ENCODE measurements at places on chromosomes 2 and 18. TPM values are rescaled to one million over a fixed set of nuclear protein-coding genes. Genes with fewer than 3 reads are reported as not detected.

The RPIA gene
- total RNA-seq, result 14.0 TPM

- DNase-seq, result peak; percentile 72
Measured at GRCh38 chr2:143558665-143559064, 429.4 kb downstream of the ARHGAP15 start.

DNA sequence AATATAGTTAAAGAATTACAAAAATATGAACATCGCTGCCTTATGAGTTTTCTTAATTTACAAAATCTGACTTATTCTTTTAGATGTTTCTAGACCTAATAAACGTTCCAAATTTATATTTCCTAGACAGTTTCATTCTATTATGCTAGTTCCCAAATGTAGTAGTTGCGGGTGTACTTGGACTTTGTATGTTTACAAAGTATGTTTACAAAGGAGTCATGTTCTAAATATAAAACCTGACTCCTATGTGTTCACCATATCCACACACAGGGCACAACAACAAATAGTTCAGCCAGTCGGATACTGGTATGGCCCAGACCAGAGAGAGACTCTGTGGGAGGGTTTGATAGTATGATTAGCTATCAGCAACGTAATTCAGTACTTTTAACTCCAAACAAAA, 230.7 kb downstream of the KCNH7 start:
- DNase-seq, result no peak

The SFTPB gene
- not detected for total RNA-seq

- DNase-seq, result no peak
Measured at GRCh38 chr2:14232217-14232616, 400.3 kb upstream of the LRATD1 start.

GRCh38 chr2:136118819-136119716, 1.1 kb upstream of the CXCR4 start:
- no peak for DNase-seq

The SGPP2 gene
- 11.2 TPM for total RNA-seq

DNA sequence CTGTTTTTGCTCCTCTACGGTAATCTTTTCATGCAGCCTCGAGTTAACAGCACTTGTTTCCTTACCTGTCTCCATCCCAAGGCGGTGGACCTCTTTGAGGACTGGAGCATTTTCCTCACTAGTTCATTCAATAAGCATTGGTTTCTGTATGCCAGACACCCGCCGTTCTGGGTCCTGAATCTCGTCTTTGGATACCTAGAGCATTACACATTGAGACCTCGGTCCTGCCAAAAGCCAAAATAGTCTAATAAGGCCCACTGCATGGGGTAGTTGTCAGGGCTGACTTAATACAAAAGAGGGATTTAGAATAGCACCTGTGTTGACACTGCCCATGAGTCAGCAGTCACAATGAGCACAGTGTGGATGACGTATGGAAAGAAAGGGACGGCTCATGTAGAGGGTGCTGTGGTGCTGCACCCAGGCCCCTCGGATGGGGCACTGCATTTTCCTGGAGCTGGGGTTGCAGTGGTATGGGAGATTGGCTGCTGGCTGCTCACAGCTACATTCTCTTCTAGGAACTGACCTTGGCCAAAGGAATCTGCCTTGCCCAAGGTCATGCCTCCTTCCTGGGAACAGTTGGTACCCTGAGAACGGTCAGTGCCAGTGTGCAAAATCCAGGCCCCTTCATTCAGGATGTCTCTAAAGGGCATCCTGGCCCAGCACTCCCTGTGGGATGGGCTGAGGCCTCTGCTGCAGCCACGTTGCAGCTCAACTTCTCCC, 126.9 kb upstream of the NCK2 start:
- DNase-seq, result no peak

DNA sequence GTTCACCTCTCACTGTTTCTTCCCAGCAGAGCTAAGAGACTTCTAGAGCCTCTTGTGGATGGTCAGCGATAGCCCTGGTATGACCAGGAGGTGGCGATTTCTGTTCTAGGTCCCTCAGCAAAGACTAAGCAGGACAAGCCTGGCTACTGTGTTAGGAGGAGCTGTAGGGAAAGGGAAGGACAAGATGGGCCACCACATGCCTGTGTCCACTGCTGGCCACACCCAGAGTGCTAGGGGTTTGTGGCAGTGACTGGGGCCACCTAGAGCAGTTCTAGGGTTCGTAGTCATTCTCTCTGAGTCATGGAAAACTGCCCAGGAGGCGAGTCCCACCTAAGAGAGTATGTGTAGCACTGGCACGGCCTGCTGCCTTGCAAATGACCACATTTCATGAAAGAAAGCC, 179.4 kb downstream of the ALPK2 start:
- DNase-seq, result no peak

DNA sequence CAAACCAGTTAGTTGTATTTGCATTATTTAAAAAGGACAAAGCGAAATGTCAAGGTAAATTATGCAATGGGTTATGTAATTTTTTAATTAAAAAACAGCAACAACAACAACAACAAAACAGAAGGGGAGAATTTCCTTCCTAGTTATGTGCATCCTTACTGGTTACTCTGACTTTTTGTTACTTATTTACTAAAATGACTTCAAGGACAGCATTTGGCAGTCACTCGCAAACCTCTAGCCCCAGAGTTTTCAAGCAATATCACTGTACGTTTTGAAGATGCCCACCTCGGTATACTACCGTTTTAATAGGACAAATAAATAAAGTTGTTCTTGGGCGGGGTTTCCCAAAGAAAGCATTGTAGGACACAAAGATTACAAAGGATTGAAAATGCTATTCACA, 24.7 kb upstream of the MRO start:
- no peak for DNase-seq

DNA sequence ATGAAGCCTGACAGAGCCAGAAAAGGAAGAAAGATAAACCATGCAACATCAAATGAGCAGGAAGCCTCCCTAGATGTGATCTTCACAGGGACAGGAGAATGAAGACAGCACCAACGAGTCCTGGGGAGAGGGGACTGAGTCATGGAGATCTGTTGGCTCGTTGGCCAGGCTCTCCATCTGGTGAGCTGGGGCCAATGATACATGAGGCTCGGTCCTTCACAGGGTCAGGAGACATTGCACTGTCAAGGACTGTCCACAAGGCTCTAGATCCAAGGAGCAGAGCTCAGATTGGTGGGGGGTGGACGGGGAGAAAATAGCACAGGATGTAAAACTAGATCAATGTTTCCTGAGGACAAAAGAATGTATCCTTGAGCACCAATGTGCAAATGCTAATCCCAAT, 735 bp downstream of the CD207 start:
- DNase-seq, result no peak

GRCh38 chr2:188369365-188369764, 77.7 kb downstream of the GULP1 start:
- no peak for DNase-seq

- DNase-seq, result no peak
Measured at GRCh38 chr2:69278366-69278765, 108.7 kb downstream of the GFPT1 start.

The IL1RN gene
- total RNA-seq, result 20.7 TPM

The CRACDL gene
- 1.1 TPM for total RNA-seq

Data from skin of body (tissue), 3 donors.